ENCODE measurements at places on chromosomes 1 and 21.

- DNase-seq: no peak
Measured at GRCh38 chr1:93576346-93576745, 105.3 kb downstream of the BCAR3 start.

DNA sequence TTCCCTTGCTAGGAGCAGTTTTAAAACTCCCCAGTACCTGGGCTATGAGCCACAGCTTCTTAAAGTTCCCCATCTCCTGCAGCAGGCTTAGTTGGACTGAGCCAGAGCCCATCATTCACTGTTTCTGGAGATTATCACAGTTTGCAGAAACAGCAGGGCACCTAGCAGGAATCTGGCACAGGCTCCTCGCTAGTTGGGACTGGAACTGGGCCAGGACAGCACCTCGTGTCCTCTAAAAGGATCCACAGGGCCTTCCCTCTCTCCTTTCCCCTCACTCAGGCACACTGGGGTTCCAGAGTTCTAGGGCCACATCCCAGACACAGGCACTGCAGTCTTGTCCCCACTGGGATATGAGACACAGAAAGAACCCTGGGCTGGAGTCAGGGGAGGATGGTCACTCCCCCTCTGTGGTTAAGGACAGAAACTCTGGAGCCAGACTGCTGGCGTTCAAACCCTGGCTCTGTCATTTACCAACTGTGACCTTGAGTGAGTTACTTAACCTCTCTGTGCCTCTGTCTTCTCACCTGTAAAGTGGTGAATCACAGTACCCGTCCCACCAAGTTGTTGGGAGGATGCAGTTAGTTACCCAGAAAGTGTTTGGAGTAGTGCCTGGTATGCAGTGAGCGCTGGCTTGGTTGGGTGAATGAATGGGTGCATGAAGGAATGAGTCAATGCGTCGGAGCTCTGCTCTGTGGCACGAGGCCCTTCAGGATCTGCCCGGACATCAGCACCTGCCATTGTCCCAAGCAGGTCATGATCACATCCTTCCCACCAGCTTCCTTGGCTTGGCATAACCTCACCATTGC, 18.8 kb upstream of the ECE1 start:
- no peak for DNase-seq

DNA sequence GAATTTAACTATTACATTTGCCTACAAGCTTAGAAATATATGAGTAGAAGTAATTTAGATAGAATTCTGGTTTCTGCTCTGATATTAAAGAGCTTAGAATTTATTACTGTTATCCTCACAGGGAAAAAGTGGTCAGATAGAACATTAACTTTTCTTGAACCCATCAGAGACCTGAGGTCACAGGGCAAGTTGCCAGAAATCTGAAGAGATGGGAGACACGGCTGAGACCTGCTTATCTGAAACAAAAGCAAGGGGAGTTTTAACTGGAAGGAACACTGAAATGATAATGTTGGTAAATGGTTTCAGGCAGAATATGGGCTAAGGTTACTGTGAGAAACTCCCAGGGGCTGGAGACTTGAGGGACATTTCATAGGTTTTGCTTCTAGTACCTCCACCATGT, 28.0 kb upstream of the USP25 start:
- DNase-seq: no peak

DNA sequence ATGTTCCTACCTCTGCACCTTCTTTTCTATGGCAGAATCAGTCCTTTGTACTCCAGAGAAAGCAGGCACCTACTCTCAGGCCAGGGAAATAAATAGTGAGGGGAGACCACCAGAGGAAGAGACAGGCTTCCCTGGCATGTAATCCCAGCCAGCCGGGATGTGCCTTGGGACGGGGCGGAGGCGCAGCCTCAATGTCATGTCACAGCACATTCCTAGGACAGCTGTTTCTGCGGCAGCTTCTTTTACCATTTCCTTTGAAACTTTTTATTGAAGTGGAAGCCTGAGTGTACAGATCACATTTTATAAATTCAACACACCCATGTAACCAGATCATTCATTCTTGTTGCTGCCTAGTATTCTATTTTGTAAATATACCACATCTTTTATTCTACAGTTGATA, 67.9 kb upstream of the ZNF326 start:
- no peak for DNase-seq

DNA sequence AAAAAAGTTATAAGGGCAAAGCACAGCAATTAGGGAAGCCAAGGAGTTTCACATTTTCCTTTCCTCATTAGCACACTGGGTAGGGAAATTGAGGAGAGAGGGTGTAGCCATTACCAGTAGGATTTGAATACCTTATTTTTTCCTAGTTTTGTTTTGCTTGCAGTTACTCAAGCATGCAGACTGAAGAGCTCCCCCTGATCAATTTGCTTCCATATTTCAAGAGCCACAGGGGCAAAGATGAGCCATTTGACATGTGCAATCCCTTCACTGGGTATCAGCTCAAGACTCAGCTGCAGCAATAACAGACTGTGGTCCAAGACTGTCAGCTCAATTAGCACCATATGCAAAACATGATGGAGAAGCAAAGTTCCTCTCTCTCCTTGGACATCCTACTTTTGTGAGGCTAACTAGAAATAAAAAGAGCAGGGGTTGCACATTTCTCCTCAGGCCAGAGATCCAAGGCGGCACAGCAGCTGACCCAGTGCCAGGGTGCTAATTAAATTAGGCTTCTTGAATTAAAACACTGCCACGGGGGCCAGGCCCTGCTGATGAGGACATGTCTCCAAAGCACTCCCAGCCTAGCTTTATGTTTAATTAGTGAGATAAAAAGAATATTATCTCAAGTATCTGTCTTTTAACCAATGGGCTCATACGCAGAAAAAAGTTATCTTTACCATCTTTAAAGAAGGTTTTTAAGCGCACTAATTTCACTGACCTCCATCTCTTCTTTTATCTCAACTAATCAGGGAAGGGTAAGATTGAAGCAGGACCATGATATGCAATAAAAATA, 36.7 kb upstream of the LRRC53 start:
- DNase-seq: no peak

- DNase-seq: peak; percentile 81
Measured at GRCh38 chr1:109687641-109688499, at the start of gene GSTM1. Gene GSTM1, plus strand, starts transcription at chr1:109687817. Its CDS starts 57 bp downstream, at chr1:109687874.

GRCh38 chr21:32383812-32384211, 9.0 kb downstream of the URB1 start:
- no peak for DNase-seq

DNA sequence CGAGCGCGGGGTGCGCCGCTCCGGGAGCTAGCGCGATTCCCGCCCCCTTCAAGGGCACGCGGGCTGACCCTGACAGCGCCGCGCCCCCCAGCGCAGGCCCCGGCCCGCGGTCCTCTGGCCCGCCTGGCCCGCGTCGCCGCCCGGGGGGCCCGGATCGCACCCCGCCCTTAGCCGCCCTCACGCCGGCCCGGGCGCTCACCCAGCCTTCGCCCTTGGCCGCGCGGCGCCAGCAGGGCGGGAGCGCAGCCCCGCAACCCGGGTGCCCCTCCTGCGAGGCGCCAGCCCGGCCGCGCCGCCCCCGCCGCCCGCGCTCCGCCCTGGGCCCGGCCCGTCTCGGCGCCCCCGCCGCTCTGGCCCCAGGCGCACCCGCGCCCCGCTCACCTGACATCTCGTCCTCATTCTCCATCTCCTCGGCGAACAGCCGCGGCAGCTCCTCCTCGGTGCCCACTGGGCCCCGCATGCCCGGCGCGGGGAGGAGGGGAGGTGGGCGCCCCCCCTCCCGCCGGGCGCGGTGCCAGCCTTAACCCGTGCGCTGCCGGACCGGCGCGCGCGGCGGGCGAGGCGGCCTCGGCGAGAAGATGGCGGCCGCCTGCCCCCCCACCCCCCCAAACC, 451 bp downstream of the CHD5 start:
- DNase-seq: no peak

- no peak for DNase-seq
Measured at GRCh38 chr1:150156868-150157603, 7.3 kb downstream of the PLEKHO1 start.

- DNase-seq: no peak
Measured at GRCh38 chr1:35350872-35351271, 82.4 kb downstream of the ZMYM4 start.

DNA sequence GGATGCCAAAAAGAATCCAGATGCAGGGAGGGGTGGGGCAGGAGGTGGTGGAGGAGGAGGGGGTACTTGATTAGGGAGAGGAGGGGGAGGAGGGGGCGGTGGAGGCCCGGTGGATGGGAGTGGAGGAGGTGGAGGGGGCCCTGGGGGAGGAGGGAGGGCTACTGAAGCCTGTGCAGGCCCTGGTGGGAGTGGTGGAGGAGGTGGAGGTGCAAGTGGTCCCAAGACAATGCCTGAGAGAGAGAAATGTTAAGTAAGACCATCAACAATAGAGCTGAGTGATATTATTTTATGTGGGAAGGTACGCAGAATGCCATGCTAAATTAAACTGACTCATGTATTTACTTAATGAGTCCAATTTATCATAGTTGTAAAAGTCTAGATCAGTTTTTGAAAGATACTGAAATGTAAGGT, 86.8 kb upstream of the LBR start:
- DNase-seq: no peak

GRCh38 chr21:46570119-46570518, 34.8 kb downstream of the S100B start:
- no peak for DNase-seq

GRCh38 chr1:172414331-172414730, 6.2 kb upstream of the C1orf105 start:
- no peak for DNase-seq

DNA sequence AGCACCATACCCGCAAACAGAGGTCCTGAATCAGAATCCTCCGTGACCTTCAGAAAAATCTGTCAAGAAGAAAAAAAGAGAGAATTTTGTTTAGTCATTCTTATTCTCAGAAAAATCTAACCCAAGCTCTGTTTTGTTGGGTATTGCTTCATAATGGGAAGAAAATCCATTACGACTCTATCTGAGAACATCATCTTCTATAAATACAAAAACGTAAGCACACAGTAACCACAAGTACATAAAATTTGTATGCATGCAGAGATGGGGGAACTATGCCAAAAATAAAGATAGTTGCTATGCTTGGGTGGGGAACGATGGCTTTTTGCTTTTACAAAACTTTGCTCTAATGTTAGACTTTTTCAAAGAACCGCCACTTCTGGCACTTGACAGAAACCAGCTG, 84.2 kb downstream of the ABCA4 start:
- no peak for DNase-seq

DNA sequence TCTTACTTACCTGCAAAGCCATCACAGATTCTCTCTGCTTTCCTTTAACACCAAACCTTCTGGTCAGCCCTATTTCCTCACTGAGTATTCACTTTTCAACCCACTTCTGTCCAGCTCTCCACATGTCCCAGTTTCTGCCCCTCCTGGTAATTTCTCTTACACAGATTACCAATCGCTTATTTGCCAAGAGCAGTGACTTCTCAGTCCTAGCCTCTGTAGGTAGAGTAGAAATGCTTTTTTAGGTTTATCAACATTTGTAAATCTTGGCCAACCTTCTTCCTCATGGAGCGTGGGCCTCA, 33.6 kb upstream of the LRRC8C start:
- DNase-seq: no peak

Measured in activated T-helper 1 cell treated with Interleukin-2 at 50 U/mL for 16 hours (primary cell).